ENCODE measurements at places on chromosomes 5 and 9. TPM values are rescaled to one million over a fixed set of nuclear protein-coding genes. Genes with fewer than 3 reads are reported as not detected.

DNA sequence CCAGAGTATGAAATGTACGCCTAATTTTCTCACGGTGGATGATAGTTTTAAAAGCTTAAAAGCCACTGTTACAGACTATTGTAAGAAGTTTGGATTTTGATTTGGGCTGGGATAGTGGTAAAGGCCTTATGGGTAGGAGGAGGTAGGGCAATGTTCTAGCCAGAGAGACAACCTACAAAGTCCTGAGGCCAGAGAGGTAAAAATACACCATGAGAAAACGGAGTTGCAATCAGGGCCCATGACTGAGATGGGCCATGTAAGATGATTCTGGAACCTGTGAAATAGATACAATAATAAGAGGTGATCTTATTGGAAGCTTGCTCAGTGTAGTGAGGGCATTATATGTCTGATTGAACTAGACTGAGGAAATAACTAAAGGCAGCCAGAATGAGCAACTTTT lies 188.8 kb downstream of the RFX3 start:
- no peak overlapping the region for H3K4me3 ChIP-seq
- H3K27ac ChIP-seq = peak overlapping the region; percentile 53
- DNase-seq = no peak
- peaks cover 32% of the 10 kb centered on the region for H3K4me1 ChIP-seq
- no peaks in the 10 kb centered on the region for H3K27me3 ChIP-seq

Gene SLC22A4
- total RNA-seq = 0.74 TPM

GRCh38 chr5:6818594-6819511 lies 105.6 kb downstream of the TENT4A start:
- H3K36me3 ChIP-seq = peaks cover 4% of the 10 kb centered on the region
- H3K27me3 ChIP-seq = peaks cover 11% of the 10 kb centered on the region
- no peak for DNase-seq
- no peaks in the 10 kb centered on the region for H3K4me1 ChIP-seq
- H3K27ac ChIP-seq = no peak overlapping the region
- H3K4me3 ChIP-seq = no peak overlapping the region

GRCh38 chr9:86355814-86356213 lies 1.6 kb upstream of the TUT7 start:
- DNase-seq = no peak
- H3K27me3 ChIP-seq = peaks cover 2% of the 10 kb centered on the region
- peaks cover 16% of the 10 kb centered on the region for H3K36me3 ChIP-seq
- peaks cover 18% of the 10 kb centered on the region for H3K4me1 ChIP-seq
- no peak overlapping the region for H3K27ac ChIP-seq

Gene FAM151B
- total RNA-seq = not detected

Measured in activated CD8-positive, alpha-beta T cell treated with anti-CD3 and anti-CD28 coated beads for 36 hours (primary cell).